ENCODE measurements at places on chromosomes 12 and 14.

DNA sequence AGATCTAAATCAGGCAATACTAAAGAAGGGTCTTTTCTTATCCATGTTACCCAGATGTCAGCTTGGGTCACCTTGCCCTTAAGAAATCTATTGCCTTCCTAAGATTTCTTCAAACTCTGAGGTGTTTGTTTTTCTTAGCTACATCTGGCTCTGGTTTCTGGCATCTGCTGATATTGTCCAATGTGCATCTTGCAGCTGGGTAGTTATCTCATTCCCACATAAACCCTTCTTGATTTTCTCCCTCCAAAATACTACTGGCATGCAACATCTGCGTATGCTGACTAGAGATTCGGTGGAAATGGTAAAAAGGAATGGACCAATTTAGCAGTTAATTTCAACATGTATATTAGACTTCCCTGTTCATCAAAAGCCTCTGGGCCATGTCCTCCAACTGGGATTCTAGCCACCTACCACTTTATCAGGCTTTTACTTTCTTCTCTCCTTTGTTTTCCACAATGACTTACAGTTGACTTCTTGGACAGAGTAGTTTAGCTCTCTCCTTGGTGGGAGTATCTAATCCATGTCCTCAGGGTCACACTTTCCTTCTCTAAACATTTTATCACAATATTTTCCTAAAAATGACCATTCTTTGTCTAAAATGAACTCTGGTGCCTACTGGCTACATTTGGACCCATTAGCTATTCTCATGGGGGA is 324.8 kb upstream of the FAR2 start:
- DNase-seq, result no peak

DNA sequence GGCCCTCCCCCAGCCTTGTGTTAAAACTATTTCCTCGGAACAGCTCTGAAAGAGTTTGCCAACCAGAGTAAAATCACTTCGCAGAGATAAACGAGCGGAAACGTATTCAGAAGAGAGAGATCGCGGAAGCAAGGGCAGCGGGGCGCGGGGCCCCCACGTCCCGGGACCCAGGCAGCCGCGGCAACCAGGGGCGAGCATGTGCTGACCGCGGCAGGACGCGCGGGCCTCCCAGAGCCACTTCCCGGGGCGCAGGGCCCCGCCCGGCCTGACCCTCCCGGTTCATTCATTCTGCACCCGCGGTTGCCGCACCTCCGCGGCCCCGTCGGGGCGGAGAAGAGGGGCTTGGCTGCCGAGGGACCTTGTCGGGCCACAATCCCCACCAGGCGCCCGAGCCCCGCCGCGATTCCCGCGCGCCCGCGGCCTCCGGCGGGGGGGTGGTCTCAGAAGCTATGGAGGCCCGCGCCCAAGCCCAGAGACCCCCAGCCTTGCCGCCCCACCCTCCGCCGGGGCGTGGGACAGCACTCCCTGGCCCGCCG is 598 bp downstream of the UBE2N start:
- peak; percentile 41 for DNase-seq

GRCh38 chr12:131642771-131643170 is 68.1 kb upstream of the SFSWAP start:
- no peak for DNase-seq

DNA sequence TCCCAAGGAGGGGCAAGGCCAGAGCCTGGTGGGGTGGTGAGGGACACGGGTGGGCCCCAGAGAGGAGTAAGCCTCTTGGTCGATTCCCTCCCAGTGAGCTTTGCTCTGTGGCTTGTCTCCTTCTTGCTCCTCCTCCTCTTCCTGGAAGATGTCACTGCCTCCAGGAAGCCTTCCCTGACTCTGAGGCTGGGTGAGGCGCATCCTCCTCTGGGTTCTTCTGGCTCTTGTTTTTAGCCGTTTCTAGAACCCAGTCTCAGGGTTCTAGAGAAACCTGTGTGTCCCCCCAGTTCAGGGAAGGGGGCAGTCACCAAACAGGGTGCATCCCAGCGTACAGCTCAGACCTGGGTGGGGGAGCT is 12.6 kb downstream of the KIF26A start:
- DNase-seq, result no peak

- no peak for DNase-seq
Observed at GRCh38 chr14:104390941-104391901, 188.3 kb upstream of the C14orf180 start.

- no peak for DNase-seq
Observed at GRCh38 chr12:53192531-53193021, 11.9 kb upstream of the CSAD start.

DNA sequence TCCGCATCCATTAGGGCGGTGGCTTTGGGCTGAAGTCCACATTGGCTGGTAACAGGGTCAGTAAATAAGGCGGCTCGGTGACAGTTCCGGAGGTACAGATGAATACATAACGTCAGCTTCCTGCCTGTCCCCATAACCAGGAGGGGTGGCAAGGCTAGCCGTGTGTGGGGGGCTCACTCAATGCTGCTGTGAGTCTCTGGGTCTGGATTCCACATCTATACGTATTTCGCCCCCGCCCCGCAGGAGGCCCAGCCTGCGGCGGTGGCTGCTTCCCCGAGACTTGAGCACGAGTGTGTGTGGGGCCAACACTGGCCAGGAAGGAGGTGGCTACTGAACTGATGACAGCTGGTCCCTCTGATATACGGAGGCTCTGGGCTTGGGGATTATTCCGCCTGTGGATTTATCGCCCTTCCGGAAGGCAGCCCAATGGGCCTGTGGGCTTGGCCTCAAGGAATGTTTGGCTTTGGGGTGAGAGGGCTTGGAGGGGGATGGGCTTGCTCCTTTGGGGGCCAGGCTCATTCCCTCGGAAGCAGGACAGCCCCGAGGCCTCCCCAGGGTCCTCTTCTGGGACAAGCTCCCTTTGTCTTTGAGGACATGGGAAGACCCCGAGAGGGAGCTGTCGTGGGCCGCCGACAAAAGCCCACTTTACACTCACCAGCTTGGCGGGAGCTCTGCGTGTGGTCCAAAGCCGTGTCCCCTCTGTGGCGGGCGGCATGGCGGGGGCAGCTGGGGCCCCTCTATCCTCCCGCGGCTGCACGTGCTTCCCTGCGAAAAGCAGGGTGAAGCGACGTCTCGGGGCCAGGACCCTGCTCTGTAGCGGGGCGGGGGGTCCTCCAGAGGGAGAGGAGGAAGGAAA is 82.1 kb downstream of the KIF26A start:
- DNase-seq, result no peak

DNA sequence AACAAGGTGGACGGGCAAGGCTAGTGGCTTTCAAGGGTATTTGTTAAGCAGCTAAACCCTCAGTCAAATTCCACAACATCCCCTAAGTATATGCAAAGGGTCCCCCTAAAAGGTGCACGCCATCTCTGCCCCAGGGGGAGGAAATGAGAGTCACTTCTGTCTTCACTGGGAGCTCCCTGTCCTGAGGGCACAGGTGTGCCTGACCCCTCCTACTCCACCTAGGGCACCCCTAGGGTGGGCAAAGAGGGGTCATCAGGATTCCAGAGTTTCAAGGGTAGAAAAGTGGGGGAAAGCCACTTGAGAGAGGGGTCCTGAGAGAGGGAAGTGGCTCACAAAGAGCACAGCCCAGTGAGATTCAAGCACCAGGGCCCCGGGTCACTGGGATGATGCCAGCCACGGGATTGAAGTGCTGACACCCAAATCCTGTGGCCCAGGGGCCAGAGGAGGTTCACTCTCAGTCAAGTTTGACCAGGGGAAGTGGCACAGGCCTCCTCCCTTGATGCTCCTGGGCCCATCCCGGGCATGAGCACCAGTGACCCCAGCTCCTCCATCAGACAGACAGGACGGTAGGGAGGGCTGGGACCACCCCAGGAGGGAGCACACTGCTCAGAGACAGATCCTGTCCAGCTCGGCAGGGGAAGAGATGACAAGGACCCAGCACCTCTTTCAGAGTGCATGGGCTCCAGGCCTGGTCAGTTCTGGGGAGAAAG is 82.3 kb upstream of the BCL11B start:
- no peak for DNase-seq

- DNase-seq, result no peak
Observed at GRCh38 chr12:89893972-89894706, 185.5 kb upstream of the ATP2B1 start.
